Activated naive CD4-positive, alpha-beta T cell treated with anti-CD3 and anti-CD28 coated beads, Interleukin-2, amount 10 ng/mL, durations not matched to agents 7 days and 5 days (primary cell): ENCODE measurements at places on chromosomes 1 and 21.

DNA sequence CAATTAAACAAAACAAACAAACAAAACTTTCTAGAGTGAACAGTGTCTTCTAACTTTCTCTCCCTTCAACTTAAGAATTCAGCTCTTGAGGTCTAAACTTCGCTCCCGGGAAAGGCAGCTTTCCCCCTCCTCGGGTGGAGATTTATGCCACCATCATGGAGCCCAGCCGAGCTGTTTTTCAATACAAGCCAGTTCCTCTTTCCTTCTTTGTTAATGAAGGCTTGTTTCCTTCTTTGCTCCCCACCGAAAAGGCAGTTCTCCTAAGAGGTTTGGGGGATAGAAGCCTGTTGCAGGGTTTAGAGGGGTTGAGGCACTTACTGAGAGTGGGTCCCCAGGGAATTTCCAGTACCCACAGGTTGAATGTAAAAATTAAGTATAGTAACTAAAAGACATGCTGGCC, 26.5 kb downstream of the OLIG1 start:
- DNase-seq = no peak

- no peak for DNase-seq
These were observed 21.6 kb downstream of the KIF21B start for GRCh38 chr1:201001962-201002361.

DNA sequence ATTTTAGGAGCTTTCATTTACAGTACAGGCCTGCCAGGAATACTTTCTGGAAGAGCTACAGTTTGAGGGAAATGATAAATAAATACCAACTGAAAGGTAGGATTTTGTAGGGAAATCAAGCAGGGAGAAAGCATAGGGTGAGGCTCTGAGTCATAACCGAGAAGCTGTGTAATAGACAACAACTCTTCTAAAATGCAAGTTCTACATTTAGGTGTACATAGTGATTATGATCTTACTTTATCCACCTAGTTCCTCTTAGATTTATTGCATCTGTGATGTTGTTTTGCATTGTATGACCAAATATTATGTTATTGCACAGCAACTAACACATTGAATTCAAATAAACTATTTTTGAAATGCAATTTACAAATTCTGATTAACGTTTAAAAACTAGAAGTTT, 819.3 kb downstream of the PLA2G4A start:
- DNase-seq = no peak

- DNase-seq = no peak
These were observed 49.2 kb downstream of the ZBTB18 start for GRCh38 chr1:244100276-244100675.

DNA sequence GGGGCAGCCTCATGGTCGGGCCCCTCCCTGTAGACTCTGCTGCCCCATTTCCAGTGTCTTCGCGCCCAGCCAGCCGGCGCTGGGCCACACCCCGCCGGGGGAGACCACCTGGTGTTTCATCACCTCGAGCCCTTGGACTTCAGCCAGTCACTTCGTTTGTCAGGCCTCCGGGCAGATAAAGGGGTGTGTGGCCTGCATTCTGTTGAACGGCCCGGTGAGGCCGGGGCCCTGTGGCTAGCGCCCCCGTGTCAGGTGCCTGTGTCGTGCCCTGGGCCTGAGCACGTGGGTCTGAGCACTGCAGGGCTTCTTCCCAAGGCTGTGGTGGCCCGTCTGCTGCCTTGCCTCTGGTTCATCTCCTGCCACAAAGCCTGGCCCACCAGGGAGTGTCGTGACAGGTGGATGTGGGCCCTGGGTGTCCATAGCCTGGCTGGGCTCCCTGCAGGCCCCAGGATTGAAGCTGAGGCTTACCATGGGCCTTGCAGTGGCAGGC, 65.2 kb upstream of the DIP2A start:
- no peak for DNase-seq

DNA sequence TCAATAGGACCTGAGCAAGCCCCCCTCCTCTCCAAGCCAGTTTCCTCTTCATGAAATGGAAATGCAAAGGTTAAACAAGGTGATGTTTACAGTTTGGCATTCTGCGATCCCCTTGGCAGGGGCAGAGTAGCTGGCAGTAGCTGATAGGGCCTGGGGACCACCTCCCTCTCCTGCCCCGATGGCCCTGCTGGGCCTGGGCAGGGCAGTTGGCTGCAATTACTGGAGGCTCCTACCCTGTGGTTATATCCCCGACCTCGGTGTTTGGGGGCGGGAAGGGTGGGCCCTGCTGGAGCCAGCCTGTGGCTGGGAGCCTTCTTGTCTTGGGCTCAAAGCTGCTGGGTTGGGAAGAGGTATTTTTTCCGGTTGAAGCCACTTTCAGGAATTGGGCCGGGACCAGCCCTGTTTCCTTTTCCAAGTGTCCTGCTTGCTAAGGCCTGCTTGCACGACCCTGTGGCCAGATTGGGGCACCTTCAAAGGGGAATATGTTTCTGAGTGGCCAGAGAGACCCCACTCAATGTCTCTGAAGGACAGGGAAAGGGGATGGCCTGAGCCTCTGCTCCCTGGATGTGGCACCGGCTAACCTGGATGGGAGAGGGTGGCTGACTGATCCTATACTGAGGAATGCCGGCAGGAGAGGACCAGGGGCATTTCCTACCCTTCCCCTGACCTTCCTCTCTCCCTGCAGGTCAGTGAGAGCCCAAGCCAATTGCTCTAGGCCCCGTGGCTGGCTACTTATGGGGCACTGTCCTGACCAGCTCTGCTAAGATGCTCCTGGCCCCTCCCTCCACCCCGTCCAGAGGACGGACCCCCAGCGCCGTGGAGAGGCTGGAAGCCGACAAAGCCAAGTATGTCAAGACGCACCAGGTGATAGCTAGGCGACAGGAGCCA, 1.9 kb downstream of the FAM110D start:
- no peak for DNase-seq

- no peak for DNase-seq
These were observed 50.7 kb downstream of the UBE2T start for GRCh38 chr1:202291001-202291400.

DNA sequence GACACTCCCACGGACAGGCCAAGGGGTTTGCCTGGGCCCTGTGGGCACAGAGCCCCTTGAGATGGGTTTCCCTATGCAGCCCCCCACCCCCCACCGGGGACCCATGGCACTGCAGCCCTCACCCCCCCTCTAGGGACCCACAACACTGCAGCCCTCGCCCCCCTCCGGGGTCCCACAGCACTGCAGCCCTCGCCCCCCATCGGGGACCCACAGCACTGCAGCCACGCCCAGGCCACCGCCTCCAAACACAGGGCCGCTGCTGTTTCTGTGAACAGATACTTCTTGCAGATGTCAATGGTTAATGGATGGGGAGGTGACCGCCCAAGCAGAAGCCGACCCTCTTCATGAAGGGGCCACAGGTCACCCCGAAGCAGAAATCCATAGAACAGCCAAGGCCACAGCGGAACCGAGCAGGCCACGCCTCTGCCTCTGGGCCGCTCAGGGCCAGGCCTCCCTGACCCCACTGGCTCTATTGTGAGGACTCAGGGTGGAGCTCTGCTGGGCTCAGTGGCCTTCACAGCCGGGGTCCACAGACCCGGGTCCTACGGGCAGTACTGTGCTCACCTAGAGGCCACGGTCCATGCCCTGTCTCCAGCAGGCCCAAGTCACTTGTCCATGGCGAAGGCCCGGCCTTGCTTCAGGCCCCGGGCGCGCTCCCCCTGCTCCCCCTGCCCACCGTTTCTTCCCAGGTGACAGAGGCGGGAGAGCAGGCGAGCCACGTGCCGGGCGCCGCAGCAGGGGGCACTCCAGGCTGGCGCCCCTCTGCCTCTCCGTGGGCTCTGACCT, 4.1 kb upstream of the POFUT2 start:
- no peak for DNase-seq

DNA sequence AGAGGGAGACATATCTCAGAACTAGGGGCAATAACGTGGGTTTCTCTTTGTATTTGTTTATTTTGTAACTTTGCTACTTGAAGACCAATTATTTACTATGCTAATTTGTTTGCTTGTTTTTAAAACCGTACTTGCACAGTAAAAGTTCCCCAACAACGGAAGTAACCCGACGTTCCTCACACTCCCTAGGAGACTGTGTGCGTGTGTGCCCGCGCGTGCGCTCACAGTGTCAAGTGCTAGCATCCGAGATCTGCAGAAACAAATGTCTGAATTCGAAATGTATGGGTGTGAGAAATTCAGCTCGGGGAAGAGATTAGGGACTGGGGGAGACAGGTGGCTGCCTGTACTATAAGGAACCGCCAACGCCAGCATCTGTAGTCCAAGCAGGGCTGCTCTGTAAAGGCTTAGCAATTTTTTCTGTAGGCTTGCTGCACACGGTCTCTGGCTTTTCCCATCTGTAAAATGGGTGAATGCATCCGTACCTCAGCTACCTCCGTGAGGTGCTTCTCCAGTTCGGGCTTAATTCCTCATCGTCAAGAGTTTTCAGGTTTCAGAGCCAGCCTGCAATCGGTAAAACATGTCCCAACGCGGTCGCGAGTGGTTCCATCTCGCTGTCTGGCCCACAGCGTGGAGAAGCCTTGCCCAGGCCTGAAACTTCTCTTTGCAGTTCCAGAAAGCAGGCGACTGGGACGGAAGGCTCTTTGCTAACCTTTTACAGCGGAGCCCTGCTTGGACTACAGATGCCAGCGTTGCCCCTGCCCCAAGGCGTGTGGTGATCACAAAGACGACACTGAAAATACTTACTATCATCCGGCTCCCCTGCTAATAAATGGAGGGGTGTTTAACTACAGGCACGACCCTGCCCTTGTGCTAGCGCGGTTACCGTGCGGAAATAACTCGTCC, 1.3 kb upstream of the OLIG2 start:
- no peak for DNase-seq

- DNase-seq = no peak
These were observed 2005.7 kb downstream of the NCAM2 start for GRCh38 chr21:23003951-23004350.

DNA sequence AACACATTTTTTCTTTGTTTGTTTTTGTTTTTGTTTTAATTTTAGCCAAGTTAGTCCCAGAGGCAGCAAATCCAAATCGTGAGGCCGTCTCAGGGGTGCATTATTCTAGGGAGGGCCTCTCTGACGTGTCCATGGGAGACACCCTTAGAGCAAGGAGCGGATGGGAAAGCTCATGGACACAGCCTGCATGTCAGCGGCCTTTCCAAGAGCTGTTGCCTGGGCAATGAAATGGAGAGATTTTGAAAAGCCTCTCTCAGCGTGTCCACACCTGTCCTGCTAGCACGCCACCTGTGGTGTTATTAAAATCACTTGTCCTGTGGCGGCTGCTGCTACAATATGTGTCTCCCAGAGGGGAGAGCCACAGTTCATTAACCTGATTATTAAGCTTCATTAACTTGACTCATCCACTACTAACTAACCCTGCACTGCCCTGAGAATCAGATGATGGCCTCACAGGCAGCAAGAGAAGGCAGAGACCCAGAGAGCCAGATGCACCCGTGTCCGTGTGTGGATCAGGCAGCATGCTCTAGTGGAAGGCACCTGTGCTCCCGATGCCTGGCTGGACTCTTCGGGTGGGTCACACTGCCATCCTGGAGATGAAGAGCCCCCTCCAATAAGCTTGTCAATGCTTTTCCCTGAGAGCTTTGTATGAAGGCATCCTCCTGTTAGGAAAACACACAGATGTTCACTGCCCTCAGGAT, 133.3 kb downstream of the PGBD5 start:
- peak; percentile 3 for DNase-seq

- DNase-seq = no peak
These were observed 9.9 kb downstream of the PIGV start for GRCh38 chr1:26797627-26798026.

DNA sequence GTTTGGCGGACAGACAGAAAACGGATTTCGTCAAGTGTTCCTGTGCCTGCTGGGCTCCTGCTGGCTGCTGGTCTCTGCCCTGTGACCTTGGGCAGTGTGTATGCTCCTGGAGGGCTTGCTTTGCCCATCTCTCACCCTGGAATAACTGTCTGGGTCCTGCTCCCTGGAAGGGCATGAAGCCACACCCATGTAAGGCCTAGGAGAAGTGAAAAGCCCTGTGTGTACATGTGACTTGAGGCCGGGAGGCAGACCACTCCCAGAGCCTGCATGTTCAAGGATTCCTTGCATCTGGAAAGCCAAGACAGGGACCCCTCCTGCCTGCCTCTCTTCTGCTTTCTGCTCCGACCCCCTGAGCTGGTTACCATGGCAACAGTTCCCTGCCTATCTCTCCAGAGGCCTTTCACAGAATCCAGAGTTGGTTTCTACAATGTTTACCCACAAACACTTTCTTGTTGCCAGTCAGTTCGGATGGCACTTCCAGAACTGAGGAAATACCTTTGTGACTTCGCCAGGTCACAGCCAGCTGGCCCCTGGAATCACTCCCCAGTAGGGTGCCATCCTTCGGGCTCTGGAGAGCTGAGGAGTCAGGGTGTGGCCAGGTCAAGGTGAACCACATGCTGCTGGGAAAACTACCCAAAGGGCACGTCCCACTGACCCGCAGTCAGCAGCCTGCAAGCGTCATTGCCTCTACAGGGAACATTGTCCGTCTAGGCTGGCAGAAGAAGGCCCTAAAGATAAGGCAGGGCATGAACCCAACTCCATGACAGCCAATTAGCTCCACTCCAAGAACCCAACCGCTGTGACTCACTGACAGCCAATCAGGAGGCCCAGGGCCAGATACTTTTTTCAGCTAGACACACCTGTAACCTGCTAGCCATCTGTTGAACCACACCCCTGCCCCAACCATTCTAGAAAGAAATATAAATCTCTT, 14.7 kb upstream of the GPR37L1 start:
- DNase-seq = no peak

- no peak for DNase-seq
These were observed 15.7 kb upstream of the FGR start for GRCh38 chr1:27650539-27651175.

GRCh38 chr1:45275054-45275453, 51.6 kb upstream of the HPDL start:
- no peak for DNase-seq

DNA sequence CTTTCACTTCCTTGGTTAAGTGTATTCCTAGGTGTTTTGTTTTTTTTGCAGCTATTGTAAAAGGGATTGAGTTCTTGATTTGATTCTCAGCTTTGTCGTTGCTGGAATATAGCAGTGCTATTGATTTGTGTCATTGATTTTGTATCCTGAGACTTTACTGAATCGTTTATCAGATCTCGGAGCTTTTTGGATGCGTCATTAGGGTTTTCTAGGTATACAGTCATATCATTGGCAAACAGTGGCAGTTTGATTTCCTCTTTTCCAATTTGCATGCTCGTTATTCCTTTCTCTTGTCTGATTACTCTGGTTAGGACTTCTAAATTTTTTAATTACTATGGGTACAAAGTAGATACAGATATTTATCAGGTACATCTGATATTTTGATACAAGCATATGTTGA, 75.4 kb downstream of the SLC35A3 start:
- DNase-seq = no peak

DNA sequence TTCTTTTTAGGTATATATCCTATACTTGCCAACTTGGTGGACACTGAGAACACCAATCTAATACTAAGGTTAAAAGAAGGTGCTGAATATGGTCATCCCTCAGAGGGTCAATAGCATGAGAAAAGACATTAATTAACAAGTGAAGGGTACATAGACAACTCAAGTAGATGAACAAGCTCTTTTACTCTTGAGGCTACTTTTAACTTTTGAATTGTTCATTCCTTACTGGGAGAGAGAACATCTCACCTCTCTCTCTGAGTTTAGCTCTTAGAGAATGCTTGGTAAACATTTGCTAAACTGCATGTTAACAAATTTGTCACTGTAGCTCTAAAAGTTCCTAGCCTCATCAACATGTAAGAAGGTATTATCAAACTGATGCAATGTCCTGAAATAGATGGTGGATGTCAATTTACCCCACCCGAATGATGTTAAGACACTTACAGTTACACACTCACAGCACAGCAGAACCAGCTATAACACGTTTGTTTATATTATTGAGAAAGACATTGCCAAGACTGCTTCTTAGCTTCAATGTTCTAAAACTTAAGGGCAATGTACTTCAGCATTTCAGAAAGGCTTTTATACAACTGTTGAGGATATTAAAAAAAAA, 35.9 kb downstream of the HEATR1 start:
- DNase-seq = no peak

GRCh38 chr1:182118851-182119250, 57.3 kb upstream of the ZNF648 start:
- no peak for DNase-seq
